T-helper 2 cell treated with Interferon-gamma antibody and Interleukin-4, amounts not matched to agents 5 μg/mL and 100 μg/mL, for 36 hours (primary cell): ENCODE measurements at places on chromosomes 2 and 18.

GRCh38 chr2:157245846-157246764 lies 11.4 kb upstream of the GALNT5 start:
- DNase-seq: no peak

DNA sequence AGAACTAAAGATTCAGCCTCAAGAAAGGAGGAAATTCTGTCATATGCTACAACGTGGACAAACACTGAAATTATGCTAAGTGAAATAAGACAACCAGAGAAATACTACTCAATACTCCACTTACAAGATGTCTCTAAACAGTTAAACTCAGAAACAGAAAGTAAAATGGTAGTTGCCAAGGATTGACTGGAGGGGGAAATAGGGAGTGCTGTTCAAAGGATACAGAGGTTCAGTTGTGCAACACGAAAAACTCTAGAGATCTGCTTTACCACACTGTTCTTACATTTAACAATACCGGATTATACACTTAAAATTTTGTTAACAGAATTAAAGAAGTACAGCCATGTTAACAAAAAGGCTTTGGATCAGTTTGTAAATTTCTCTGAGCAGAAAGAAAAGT lies 39.8 kb upstream of the C2orf15 start:
- DNase-seq: no peak

DNA sequence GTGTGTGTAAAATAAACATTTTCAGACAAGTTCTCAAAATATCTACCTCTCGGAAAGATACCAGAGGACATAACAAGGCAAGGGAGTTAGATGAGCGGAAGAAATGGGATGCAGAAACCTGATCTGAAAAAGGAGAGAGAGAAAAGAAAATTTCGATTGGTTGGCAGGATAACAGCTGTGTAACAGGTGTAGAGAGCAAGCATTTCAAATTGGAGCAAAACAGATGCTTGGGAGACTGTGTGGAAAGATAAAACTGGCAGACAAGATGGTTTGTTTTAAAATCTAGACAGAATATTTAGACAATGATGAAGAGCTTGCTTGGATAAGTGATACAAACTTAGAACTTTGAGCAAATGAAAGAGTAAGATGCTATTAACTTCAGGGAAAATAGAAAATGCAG lies 20.2 kb downstream of the CHST9 start:
- no peak for DNase-seq

DNA sequence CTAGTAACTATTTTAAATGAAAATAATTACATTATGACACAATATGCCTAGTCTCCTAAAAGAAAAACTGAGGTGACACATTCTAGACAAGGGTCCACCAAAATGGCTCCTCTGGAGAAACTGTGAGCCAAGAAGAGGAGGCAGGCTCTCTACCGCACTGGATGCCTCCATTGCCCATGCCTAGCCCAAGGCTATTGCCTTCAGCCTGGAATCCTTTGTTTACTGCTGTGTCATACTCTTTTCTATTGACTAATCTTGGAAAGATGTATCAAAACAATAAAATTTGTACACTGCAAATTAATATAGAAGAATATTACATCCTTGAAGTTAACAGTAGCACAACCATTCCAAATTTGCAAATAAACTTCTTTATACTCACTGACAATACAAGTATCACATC lies 167.1 kb downstream of the RAB3GAP1 start:
- DNase-seq: no peak

DNA sequence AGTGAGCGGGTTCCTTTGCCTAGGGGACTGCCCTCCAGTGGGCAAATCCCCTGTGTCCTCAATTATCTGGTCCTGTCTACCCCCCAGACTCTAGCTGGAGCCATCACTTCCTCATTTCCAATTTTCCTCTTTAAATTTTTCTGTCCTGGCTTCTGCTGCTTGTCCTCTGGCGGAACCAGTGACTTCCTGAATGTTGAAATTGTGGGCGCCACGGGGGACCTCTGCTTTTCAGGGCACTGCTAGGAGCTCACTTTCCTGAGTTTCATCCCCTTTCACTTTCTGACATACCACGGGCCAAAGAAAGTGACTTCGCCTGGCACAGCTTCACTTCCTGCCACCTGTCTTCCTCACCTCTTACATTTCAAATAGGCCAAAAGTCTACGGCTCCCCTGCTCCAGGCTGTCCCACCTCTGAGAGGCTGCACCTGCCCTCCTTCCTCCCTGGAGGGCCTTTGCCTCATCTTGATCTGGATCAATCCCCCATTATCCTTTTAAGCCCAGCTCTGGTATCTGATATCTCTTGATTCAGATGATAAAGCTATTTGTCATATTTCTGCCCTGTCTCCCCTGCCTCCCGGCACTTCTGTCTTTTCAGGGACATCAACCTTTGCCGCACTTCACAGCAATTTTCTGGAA lies 1.4 kb upstream of the MARCO start:
- DNase-seq: no peak

DNA sequence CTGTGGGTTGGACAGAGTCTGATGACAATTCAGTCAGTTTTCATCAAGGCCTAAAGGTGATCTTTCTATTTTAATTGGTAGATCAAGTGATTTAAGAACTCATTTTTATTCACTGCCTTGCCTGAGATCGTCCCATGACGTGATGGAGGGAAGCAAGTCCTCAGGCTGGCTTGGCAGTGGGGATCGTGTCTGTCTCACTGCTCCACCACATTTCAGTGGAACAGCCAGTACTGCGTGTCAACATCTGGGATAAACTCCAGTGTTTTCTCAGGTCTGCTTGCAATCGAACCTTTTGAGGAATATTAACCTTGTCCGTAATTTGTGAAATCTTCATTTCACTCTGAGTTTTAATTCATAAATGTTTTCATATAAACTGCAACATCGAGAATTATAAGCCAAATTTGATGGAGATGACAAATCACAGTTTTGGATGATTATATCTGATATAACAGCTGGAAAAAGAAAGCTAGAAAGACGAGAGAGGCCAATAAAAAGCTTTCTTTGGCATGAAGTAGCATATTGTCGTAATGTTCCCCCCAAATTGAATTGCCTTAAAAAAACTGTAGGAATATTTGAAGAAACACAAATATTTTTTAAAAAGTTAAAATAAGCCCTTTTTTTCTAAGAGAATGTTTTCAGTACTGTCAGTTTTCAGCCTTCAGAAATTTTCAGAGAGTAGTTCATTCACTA lies 414.7 kb upstream of the SPRED2 start:
- DNase-seq: no peak
